Mesendoderm (in vitro differentiated cells): ENCODE measurements at places on chromosomes 13 and 19.

GRCh38 chr19:50020481-50020880 lies 4.7 kb downstream of the VRK3 start:
- no peak for DNase-seq

DNA sequence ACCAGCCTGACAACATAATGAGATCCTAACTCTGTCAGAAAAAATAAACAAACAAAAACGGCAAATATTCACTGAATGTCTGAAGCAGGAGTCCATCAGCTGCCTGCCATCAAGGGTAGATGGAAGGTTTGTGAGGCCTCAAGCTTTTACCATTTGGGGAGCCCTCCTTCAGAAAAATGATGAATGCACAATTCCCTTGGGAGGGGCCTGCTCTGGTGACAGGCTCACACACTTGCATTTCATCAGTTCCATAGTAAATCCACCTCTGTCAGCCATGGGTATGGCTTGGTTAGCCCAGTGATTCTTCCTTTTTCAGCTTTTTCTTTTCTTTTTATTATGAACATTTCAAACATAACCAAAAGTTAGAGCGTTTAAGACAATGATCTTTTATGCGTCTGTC lies 26.3 kb upstream of the KATNAL1 start:
- DNase-seq: no peak

- peak; percentile 22 for DNase-seq
Measured at GRCh38 chr13:58300974-58301681, 669.6 kb downstream of the PCDH17 start.

DNA sequence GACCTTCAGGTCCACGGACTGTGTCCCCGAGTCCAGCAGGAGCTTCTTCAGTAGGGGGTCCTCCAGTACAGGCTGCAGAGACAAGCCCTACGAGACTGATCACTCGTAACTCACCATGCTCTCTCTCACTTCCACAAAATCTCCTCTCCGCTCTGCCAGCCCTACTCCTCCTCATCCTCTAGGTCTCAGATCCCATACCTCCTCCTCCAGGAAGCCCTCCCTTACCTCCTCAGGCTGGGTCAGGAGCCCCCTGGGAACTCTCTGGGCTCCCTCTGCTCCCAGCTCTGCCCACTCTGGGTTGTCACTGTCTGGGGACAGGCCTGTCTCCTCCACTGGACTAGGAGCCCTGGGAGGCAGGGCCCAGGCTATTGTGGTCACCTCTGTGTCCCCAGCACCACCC lies 23.9 kb upstream of the NAPA start:
- DNase-seq: no peak

DNA sequence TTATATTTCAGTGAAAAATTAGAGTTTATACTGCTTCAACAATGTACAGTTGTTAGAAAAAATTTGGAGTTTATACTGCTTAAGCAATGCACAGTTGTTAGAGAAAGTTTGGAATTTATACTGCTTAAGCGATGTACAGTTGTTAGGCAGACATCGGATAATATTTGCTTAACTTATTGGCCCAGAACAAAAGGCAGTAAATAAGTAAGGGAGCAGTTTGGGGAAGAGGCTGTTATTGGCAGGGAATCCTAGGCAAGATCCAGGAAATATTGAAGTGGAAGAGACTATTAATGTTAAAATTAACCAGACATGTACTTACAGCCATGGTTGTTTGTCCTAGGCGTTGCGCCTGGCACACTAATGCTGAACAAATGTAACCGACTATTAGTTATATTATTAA lies 166.9 kb downstream of the GPC5 start:
- DNase-seq: no peak
